Bronchial epithelial cell (primary cell): ENCODE measurements at places on chromosomes 13 and 19. TPM values are rescaled to one million over a fixed set of nuclear protein-coding genes. Genes with fewer than 3 reads are reported as not detected.

CEACAM18 gene
- not detected in 2 replicates for total RNA-seq

PDX1 gene
- total RNA-seq = not detected in 2 replicates

PRODH2 gene
- total RNA-seq = not detected in 2 replicates

DNA sequence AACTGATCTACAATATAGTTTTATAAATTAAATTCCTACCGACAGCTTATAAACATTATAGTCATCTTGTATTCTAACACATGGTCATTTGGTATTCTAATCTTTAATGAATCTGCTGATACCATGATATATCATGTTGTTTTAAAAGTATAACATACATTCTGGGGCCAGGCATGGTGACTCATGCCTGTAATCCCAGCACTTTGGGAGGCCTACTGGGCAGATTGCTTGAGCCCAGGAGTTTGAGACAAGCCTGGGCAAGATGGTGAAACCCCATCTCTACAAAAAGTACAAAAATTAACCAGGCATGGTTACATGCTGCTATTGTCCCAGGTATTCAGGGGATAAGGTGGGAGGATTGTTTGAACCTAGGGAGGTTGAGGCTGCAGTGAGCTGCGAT is 3.1 kb downstream of the ZNF383 start:
- DNase-seq = peak; percentile 71

DNA sequence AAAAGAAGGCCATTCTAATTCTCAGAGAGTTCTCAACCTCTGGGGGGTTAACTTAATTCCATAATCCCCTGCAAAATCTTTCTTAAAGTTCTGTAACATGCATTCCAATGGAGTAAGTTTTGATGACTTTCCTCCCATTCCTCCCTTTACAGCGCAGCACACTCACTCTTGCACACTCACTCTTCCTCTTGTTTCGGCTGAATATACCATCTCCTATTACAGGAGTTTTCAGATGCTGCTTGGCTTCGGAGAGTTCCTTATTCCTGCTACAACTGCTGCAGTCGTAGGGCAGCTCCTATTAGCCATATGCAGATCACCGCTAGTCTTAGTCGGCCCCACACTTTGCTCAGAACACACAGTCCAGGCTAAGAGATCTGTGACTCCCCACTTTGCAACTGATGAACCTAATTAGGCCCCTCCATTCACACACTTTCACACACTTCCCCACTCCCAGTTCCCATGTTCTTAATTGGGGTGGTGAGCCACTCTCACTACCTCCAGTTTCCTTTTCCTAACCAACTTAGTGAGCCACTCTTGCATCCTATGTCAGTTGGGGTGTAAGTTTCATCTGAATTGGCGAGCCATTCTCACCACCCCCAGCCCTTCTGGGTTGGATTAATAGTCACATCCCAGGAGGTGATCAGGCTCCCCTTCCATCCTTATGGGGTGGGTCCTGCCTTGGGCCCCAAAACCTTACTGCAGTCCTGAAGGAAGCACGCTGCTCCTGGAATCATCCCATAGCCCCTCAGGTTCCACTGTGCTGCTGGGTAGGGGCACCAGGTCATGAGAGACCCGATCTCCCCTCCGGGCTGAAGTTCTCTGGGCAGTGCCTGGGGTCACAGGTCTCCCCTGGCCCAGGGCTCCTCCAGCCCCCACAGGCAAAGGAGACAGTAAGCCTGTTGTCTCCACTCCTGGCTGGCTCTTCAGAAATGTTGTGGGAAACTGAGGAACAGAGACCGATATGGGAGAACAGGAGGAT is 53.9 kb downstream of the OR10H4 start:
- no peak for DNase-seq

DNA sequence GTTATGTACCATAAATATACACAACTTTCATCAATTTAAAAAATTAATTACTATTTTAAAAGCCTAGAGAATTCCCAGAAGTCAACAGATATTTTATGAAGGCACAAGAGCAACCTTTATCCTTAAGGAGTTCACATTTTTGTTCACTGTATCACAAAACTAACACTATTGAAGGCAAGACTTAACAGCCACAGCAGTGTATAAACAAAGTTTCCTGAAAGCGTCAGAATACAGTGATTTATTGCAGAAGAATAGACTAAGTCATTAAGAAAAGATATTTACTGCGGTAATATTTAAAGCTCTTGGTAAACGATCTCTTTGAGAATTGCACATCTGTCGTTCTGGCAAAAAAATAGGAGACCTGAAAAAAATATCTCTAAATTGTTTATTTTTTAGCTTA is 419.3 kb upstream of the NBEA start:
- DNase-seq = peak; percentile 35

DNA sequence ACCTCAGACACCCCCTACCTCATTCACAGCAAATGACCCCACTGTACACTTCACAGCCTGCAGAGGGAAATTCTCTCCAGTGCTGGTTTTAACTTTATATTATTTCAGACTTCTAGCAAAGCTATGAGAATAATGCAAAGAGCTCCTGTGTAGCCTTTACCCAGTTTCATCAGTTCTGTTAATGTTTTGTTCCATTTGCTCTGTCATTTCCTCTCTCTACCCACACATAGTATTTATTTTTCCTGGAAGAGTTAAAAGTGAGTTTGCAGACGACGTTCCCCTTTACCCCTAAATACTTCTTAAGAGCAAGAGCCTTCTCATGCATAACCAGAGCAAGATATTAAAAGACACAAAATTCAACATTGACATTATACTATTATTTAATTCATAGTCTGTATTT is 49.9 kb upstream of the ADGRE1 start:
- DNase-seq = no peak

- DNase-seq = peak; percentile 87
These were observed 2.3 kb upstream of the DOCK6 start for GRCh38 chr19:11264452-11265176.

- DNase-seq = no peak
These were observed 37.9 kb downstream of the ZFR2 start for GRCh38 chr19:3830621-3831589.

LYPD5 gene
- total RNA-seq = 0.38 and 0.53 TPM in 2 replicates

ZNF439 gene
- 0.53 and 1.7 TPM in 2 replicates for total RNA-seq

- DNase-seq = no peak
These were observed 6.5 kb downstream of the NKPD1 start for GRCh38 chr19:45154064-45154827.

LYL1 gene
- 0.51 and 1.3 TPM in 2 replicates for total RNA-seq

GRCh38 chr19:29606420-29606747 is 301 bp downstream of the POP4 start:
- DNase-seq = no peak

DNA sequence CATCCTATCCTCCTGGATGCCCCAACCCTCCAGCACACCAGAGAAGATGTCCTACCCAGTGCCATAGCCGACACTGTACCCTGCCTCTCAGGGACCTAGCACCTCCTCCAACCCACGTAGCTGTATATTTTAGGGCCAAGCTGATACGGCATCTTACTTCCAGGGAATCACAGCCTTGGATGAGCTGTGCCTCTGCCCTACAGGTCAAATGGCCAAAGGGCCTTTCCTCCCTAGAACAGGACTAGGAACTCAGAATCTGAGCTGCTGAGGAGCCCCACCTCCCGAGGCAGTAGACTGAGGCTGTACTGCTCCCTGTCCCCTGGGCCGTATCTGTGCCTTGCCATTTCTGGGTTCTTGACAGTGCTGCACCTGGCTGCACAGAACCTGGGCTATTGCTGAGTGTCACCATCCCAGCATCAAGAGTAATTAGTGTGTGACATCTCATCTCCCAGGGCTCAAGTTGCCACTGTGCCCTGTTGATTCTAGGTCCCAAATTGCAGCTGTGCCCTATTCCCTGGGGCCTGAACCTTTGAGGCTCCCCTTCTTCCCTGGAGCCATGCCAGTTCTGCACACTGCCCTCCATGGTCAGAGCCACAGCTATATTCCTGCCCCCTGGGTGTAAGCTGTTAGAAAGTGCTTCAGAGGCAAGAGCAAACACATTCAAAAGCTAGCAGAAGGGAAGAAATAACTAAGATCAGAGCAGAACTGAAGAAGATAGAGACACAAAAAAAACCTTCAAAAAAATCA is 41.0 kb downstream of the VWA8 start:
- no peak for DNase-seq

DNA sequence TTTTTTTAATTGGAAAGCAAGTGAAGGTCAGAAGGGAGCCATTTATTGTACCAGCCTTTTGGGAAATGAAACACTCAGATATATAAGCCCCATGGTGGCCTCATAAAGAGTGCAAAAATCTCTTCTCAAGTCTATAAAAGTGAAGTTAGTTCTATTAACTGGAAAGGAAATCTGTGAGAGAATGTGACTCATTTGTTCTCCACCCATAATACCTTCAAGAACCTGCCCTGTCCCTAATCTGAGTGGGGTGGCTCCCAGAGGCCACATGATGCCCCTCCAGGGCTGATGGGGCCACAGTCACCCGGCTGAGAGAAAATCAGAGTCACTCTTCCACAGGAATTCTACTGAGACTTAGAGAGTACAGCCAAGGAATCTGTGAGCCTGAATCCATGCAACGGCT is 65.8 kb upstream of the SERP2 start:
- peak; percentile 66 for DNase-seq

- DNase-seq = no peak
These were observed 799.1 kb downstream of the DIAPH3 start for GRCh38 chr13:59364641-59365085.

SIGLEC14 gene
- not detected in 2 replicates for total RNA-seq

- peak; percentile 30 for DNase-seq
These were observed 420.5 kb downstream of the DIAPH3 start for GRCh38 chr13:59743195-59743594.

DNA sequence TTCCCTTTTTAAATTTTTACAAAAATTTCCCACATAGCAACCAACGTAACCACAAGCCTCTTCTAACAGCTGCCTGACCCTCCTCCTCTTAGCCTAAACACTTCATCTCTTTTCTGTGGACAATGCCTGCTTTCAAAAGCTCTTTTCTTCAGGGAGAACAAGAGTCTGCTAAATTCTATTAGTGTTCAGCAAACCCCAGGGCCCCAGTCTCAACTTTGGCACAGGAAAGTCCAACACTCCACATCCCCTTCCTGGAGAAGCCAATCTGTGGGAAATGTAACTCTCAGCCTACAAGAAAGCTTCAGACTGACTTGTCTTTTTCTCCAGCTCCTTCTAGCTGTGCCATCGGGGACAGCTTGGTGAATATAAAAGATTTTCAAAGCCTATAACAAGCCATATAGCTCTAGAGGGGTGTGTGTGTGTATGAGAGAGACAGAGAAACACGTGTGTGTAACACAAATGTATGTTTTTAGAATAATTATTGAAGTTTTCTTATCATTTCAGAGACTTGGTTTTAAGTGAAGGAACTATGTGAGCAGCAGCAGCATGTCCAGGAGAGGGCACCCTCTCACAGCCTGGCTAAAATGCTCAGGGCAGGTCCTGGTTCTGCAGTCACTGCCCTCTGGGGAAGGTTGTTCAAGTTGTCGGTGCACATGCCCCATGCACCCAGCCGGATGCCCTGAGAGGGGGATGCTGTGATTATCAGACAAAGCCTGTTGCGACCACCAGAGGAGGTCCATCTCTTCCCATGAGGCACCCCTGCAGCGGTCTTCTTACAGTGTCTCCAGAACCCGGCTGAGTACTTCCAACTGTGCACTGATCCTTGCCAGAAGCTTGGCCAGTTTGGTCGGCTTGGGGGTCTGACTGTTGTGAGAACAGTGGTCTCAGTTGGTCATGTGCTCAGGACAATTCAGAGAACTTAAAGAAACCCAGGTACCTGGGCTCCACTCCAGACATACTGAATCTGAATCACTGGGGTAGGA is 34.4 kb downstream of the CCDC70 start:
- peak; percentile 46 for DNase-seq

GRCh38 chr13:70784207-70784989 is 676.1 kb upstream of the KLHL1 start:
- DNase-seq = no peak

GRCh38 chr13:30830638-30830965 is 75.5 kb upstream of the MEDAG start:
- DNase-seq = peak; percentile 32

- peak; percentile 86 for DNase-seq
These were observed at the start of gene REXO1 for GRCh38 chr19:1848399-1849131. REXO1 (minus strand) TSS chr19:1848483; CDS start chr19:1848358, 125 bp downstream.

GRCh38 chr13:105847527-105848291 is 687.8 kb downstream of the EFNB2 start:
- peak; percentile 29 for DNase-seq

DNA sequence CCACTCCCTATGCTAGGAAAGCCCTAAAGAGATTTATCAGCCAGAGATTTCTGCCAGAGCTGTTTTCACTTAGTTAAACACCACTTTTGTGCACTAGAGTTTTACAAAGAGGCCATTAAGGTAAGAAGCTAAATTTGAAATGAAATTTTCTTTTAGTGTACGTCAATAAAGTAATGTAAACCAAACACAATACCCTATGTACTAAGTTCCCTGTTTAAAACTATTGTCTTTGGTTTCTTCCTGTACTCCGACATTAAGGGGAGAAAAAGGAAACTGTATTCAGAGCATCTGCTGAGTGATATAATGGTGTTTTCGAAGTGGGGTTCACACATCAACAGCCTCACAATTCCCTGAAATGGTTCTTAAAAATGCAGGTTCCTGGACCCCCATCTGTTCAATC is 40.7 kb upstream of the STARD13 start:
- DNase-seq = no peak

RAB3A gene
- 0.53 and 1.0 TPM in 2 replicates for total RNA-seq

CYP2S1 gene
- 13.3 and 23.4 TPM in 2 replicates for total RNA-seq

GRCh38 chr19:17557466-17557865 is 2.0 kb downstream of the COLGALT1 start:
- DNase-seq = no peak

DNA sequence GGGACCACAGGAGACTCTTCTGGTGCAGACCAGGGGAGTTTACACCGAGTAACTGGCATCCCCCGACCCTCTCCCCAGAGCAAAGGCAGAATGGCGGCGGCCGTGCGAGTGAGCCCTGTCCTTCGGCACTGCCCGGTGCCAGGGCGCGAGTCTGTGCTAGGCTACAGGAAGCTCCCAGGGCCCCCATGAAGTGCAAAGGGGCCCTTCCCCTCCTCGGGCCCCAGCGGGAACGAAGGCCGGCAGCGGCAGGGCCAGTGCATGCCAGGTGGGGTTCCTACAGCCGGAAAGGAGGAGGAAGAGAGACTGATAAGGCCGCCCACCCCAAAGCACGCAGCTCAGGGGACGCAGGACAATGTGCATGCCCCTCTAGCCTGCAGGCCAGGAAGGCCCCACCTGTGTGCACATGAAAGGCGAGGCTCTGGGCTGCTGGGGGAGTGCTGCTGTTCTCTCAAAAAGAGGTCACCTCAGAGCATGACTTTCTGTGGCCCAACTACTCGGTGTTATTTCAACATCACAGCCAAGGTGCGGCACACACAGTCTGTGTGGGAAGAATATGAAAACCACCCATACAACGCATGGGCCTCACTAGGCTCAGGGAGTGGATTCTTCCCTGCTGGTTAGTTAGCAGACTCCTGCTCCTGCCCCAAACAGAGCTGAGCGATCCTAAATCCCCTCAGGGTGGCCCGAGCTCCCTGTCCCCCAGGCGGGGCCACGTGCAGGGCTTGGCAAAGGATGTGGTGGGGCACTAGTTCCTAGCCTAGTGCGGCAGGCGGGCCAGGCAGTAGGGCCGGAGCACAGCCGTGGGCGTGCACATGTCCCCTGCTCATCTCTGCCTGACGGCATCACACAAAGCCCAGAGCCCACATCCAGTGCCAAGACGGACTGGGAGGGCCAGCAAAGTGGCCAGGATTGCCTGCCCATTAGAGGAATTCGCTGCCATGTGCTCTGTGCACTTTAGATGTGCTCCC is 28.4 kb upstream of the TIMM44 start:
- no peak for DNase-seq
